ENCODE measurements at places on chromosomes 5 and 9. TPM values are rescaled to one million over a fixed set of nuclear protein-coding genes. Genes with fewer than 3 reads are reported as not detected.

The CSF2 gene
- total RNA-seq: 41.4 TPM

The ARL10 gene
- total RNA-seq: 8.1 TPM

The DDX4 gene
- total RNA-seq: not detected

DNA sequence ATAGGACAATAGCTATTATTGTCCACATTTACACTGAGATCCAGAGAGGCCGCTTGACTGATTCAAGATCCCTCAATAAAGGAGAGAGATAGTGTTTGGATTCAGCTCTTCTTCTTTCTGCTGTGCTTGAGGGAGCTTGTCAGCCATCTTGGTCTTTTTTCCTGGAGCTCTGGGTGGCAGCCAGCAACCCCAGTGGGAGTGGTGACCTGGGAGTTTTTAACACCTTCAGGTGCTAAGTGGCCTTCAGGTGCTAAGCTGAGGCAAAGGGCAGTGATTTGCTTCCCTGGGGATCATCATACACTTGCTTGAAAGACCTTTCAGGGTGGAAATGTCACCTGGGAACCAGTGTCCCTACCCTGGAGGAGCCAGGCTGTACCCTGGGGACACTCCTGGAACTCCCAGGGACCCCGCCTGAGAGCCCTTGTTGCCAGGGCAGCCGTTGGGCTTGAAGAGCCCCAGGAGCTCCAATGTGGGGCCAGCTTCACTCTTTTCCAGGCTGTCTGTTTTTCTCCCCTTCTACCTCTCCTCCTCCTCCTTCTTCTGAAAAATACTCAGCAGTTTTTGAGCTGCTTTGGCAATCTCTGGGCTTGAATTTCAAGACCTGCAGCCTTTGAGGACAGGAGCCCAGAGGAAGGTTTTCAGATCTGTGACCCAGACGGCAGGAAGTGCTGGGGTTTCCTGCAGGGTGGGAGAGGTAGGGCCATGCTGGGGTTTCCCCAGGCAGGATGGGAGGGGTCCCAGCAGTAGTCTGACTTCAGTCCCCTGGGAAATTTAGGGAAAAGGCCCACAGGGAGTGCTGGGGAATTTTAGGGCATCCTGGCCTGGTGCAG, 59.7 kb downstream of the FGF18 start:
- DNase-seq: no peak

DNA sequence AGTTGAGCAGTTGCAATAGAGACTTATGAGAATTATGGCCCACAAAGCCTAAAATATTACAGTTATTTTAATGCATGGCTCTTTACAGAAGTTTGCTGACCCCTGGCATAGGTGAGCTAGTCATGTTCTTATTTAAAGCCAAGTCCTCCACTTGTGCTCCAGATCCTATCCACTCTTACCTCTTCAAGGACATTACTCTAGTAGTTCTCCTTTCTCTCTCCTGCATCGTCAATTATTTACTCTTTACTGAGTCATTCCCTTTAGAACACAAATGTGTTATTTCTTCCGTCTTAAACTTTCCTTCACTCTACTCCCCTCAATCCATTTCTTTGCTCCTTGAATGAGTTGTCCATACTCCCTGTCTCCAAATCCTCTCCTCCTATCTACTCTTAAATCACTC, 20.6 kb upstream of the TRAF1 start:
- DNase-seq: no peak

DNA sequence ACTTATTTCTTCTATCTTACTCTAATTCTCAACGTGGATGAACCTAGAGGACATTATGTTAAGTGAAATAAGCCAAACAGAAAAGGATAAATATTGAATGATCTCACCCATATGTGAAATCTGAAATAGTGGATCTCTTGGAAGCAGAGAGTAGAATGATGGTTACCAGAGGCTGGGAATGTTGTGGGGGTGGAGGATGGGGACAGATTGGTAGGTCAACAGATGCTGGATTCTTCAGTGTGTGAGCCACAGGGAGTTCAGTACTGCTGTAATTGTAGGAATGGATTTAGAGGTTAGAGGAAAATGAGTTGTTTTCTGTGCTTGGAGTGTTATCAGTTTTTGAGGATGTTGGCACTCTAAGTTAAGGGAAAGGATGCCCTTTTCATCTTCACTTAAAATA, 190.6 kb downstream of the FBXL7 start:
- DNase-seq: no peak

GRCh38 chr5:38795986-38796741, 49.6 kb upstream of the OSMR start:
- DNase-seq: no peak

DNA sequence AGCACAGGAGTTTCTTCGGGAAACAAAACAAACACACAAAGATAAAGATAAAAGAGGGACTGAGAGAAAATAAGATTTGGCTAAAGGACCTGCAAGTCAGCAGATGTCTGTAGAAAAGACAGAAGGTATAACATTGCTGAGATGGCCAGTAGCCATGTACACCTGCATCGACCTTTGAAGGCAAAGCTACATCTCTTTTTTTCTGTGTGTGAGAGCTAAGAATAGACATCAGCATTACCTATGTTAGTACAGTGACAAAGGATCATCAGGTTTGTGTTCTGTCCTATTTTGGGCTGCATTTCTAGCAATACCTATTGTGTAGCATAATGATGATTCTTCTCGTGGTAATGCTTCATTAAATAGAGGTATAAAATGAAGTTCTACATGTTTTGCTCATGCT, 64.9 kb downstream of the KDM4C start:
- no peak for DNase-seq

DNA sequence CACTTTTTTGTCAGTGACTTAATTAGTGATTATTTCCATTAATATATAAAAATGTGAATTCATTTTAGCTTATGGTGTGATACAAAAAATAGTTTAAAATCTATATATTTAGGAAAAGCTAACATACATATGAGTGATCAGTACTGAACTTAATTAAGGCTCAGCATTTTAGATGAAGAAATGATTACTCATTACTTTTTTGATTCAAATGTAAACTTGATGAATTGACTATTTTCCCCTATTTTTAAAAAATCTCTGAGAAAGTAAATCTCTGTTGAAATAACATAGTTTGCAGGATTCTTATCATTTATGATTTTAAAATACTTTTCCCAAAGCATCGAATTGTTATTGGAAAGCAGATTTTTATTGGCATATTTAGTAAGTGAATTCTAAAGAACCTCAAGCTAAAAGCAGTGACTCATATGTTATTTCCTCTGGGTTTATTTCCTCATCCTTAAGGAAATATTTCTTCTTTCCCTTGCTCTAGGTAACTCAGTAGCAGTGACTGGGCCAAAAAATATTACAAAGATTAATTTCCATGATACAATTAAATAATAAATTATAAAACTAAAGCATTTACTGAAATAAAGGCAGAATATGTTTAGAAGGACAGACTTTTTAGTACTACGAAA, 290.6 kb downstream of the FER start:
- no peak for DNase-seq

GRCh38 chr5:95838001-95838520, 15.5 kb upstream of the GLRX start:
- no peak for DNase-seq

DNA sequence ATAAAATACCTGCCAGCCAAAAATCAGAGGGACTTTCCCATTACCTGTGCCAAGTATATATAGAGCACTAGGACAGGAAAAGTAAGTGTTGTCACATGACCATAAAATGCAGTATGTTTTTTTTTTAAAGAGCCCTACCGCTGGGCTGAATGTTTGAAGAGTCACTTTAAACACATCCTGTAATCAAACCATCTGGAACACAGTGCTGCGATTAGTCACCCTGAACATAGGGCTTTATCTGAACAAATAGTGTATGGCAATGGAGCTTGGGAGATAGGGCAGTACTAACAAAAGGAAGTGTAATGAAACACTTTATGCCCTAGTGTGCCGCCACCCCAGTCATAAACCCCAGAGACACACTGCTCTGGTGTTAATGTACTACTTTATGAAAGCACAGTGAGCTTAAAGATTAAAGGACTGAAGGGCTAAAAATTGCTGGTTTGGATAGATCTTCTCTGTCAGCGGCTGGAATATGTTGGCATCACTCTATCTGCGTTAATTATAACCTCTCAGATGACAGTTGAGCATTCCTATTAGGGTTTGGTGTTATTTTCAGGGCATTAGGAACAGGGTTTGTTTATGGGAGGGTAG, 90.4 kb downstream of the ZNF608 start:
- DNase-seq: no peak
